Activated CD4-positive, alpha-beta T cell treated with anti-CD3 and anti-CD28 coated beads for 24 hours (primary cell): ENCODE measurements at places on chromosomes 5 and 9.

DNA sequence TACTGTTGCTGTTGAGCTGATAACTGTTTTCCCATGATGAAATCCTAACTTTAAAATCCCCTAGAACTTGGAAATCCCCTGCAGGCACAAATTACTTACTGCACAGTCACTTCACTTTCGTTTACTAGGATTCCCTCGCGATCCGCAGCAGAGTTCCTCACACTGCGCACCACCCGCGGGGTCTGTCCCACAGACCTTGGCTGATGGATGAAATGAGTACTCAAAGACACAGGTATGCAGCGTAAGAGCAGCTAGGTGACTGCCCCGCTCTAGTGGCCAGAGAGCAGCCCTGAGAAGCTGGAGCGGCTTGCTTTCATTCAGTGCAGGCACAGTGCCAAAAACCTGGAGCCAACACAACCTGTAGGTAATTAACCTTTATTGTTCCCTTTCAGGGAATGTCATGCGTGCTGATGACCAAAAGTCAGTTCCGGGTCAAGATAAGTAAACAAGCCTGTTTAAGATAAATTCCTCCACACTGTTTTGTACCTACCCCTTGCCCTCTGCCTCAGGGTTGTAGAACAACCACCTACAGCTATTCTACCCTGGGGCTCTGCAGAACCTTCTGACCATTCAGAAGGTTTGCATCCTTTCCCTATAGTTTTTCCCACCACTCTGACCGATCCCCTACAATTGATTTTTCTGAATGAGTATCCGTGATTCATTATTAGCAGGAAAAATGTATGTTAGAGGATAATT lies 191.2 kb downstream of the CDH9 start:
- no peak for DNase-seq

DNA sequence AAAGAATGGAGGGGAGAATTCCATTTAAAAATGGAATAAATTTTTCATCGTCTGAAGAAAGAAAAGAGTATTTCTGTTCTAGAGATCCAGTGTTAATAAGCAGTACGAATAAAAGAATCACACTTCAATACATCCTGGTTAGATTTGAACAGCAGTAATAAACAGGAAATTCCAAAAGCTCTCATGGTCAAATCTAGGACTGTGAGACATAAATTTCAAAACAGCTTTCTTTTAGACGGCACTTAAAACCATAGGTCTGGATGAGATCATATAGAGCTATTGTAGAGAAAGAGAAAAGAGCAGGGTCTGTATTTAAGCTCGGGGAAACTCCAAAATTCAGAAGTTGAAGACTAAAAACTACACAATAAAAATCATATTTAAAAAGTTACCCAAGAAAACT lies 1006.9 kb upstream of the CTNND2 start:
- DNase-seq = no peak

GRCh38 chr9:15146268-15146700 lies 160.7 kb downstream of the TTC39B start:
- DNase-seq = no peak

DNA sequence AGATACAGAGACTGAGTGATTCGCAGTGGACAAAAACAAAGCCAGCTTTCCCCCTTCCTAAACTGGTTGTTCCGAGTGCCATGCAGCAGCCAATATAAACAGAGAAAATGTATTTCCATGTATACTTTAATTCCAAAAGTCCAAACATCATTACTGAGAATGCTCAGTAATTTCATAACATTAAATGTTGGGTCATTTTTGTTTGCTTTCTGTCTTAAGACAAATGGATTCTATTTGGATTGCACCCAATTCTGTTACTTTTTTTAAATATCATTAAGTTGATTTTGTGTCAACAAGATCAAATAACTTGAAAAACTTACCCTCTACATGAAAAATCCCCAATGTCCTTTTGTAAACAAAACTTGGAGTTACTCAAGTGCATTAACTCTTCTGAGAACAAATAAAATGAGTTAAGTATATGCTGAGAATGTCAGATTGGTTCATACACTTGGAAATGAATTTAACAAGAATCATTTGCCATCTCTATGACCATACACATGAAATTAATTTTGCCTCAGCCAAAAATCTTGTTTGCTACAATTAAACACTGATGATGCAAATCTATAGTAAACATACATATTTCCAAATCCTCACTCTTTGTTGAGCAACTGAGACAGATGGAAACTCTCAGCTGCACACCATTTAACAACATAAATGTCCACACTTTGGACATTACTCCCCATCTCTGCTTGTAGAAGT lies 19.4 kb downstream of the LURAP1L start:
- no peak for DNase-seq

DNA sequence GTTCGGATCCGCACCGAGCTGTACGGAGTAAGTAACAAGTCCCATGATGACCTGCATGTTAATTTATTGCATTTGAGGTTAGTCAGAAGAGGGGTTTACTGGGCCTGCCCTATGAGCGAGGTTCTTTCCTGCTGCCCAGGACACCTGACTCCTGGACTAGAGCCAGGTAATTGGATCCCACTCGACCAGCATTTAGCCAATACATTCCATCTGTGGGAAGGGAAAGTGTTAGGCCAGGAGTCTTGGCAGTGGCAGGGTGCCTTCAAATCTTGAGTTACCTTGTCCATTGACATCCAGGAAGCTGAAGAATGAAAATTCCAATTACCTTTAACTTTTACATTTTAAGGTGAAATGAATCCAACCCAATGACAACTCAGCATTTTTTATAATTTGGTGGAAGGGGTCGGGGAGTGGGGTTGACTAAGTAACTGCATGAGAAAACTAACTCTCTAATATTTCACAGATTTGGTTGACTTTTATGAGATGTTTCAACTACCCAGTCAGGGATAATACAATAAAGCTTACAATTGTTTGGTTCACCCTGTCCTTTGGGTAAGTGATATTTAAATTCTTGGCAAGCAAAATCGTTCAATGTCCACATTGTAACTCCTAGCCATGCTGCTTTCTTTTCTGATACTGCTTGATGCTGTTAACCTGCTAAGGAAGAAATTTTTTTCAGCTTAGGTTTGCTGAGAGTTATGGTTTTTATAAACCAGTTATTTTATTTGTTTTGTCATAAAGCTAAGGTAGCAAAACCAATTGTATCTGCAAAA lies 111.6 kb upstream of the IQGAP2 start:
- DNase-seq = no peak

- DNase-seq = no peak
Observed at GRCh38 chr5:177987326-177987725, 8.7 kb downstream of the PROP1 start.

DNA sequence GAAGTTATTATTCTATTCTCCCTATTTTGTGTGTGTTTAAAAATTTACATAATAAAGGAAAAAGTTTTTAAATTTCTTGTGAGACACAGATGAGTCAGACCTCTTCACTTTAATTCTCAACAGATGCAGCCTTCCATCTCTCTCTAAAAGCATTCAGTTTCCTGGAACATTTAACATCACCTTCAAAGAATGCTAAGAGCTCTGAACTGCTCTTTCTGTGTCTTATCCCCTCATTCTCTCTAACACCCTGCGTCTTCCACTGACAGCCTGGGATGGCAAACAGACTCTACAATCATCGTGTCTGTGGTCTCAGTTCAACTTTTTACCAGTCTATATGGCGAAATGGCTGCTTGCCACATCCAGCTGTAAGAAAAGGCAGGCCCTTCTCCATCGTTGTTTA lies 173.0 kb downstream of the HINT1 start:
- DNase-seq = no peak

DNA sequence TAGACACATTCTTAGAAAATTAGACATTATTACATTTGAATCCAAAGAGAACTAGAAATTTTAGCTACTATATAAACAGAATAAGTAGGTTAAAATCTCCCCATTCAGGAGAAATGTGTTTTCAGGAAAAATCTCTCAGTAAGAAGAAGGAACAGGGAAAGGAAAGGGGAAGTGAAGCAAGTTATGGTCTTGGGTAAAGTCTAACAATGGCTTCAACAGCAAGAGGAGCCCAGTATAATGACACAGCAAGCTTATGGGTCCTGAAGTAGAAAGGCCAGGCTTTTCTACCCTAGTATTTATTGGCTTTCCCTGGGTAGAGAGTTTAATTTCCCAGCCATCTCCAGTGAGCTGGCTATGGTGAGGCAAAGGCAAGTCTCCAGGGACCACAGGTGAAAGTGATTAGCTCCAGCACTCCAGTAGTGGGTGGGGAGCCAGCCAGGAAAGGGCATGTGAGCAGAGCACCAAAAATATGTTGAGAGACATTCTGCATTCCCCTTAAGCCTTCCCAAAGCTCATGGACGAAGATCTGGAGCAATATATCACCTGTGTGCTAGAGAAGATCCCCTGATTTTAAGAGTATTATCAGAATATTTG lies 981.7 kb downstream of the NR2F1-AS1 start:
- no peak for DNase-seq

DNA sequence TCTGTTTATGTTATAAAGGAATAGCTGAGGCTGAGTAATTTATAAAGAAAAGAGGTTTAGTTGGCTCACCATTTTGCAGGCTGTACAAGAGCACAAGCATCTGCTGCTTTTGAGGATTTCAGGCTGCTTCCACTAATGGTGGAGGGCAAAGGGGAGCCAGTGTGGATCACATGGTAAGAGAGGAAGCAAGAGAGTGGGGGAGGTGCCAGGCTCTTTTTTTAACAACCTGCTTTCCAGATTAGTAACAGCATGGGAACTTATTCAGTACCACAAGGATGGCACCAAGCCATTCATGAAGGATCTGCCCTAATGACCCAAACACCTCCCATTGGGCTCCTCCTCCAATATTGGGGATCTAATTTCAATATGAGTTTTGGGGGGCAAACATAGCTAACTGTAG lies 40.4 kb downstream of the CCL28 start:
- DNase-seq = no peak

GRCh38 chr9:135062254-135062653 lies 25.2 kb upstream of the OLFM1 start:
- no peak for DNase-seq

- no peak for DNase-seq
Observed at GRCh38 chr5:135133181-135133580, 99.2 kb upstream of the PITX1 start.
